ENCODE measurements at places on chromosomes 12 and 14.

DNA sequence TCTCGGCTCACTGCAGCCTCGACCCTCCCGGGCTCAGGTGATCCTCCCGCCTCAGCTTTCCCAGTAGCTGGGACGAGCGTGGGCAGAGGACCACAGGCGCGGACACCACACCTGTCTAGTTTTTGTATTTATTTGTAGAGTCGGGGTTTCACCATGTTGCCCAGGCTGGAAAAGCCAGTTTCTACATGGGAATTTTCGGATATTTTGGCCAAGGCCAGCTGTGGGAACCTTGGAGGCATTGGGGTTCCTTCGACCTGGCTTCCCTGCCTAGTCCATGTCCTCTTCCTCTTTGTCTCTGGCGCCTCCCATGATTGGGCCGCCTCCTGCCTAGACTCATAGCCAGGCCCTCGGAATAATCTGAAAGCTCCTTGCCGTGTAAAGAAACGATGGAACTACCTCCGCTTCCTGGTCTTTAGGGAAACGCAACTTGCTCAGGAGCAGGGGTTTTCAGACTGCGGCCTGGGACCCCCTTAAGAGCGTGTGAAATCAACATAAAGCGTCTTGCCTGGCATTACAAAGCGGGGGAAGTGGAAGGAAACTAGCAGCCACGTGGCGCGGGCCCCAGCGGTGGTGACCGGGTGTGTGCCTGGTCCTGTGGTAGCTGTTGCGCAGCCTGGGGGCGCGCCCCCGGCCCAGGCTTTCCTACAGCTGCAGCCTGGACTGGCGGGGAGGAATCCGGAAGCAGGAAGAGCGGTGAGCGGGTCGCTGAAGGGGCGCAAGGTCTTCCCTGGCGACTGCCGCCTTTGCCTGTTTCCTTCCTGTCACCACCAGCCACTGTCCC, 1.4 kb upstream of the HSP90AA1 start:
- DNase-seq = peak; percentile 55

DNA sequence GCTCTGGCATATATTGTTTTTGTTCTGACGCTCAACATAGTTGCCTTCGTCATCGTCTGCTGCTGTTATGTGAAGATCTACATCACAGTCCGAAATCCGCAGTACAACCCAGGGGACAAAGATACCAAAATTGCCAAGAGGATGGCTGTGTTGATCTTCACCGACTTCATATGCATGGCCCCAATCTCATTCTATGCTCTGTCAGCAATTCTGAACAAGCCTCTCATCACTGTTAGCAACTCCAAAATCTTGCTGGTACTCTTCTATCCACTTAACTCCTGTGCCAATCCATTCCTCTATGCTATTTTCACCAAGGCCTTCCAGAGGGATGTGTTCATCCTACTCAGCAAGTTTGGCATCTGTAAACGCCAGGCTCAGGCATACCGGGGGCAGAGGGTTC, 77.0 kb downstream of the GTF2A1 start:
- DNase-seq = no peak

GRCh38 chr12:124742111-124742510, 121.6 kb downstream of the SCARB1 start:
- no peak for DNase-seq

DNA sequence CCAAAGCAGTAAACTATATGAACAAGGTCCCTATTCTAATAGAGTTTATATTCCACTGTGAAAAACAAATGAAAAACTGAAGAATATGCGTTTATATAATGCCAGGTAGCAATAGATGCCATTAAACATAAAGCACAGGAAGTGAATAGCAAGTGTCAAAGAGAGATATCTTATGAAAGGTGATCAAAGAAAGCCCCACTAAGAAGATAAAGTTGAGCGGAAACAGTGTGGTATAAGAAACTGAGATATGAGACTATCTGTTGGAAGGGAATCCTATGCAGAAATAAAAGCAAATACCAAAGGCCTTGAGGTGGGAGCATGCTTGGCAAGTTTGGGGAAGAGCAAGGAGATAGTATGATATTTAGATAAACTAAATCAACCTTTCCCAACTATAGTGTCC, 123.1 kb upstream of the FAR2 start:
- no peak for DNase-seq

DNA sequence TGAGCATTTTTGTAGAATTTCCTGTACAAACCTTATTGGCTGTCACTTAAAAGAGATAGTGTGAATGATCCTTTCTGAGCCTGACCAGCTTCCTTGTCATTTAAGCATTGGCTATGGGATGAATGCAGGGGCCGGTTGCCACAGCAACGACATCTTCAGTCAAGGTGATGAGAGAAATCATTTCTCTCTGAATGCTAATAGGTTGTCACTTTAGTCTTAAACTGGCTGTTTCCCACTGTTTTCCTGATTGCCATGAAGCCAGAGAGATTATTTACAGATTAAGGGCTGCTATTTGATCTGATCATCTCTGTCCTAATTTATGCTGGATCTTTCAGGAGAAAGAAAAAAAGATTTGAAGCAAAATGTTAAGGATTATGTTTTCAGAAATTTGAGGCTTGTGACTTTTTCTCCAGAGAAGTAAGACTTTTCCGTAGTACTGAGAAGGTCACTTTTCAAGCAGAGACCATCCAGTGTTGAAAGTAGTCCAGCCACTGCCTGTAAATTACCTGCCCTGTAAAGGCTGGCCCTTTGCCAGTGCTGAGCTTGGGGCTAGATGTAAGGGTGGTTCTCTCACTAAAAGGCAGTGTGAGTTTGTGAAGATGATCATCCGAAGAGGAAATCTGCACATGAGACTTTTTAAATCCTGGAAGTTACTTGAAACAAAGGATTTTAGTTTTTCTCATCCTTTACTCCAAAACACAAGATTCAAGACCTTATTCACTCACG, 235.6 kb downstream of the DACT1 start:
- DNase-seq = no peak

DNA sequence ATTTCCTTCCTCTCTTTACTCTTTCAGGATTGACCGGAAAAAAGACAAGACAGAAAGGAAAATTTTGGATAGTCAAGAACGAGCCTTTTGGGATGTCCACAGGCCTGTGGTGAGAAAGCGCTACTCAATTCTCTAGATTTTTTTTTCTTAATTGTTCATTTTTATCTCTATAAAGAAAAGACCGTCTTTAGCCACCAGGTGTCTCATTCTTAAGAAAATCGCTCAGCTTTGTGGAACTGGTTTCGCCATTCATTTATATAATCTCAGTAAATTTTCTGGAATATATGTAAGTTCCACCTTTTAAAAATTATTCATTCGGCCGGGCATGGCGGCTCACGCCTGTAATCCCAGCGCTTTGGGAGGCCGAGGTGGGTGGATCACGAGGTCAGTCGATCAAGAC, 421.1 kb downstream of the DPF3 start:
- DNase-seq = no peak

GRCh38 chr12:104703372-104703771, 246.6 kb downstream of the CHST11 start:
- DNase-seq = no peak

GRCh38 chr12:58087423-58088127, 146.2 kb downstream of the ATP23 start:
- no peak for DNase-seq

DNA sequence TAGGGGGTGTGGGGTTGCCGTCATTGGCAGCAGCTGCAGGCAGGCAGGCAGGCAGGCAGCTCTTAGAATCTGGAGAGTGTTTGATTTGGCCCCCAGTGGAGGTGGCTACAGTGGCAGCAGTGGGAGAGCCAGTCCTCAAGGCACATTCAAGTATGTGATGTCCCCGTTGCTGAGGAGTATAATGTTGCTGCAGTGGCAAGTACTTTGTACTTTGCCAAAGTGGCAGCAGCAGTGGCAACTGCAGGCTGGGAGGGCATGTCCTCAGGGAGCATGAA, 147.1 kb downstream of the PAPOLA start:
- no peak for DNase-seq

- DNase-seq = no peak
These were observed 55.6 kb downstream of the TRMT5 start for GRCh38 chr14:60925286-60925685.

- DNase-seq = no peak
These were observed 4.4 kb upstream of the EIF5 start for GRCh38 chr14:103329401-103330347.

GRCh38 chr12:52416795-52417194, 10.7 kb upstream of the KRT82 start:
- DNase-seq = no peak

- no peak for DNase-seq
These were observed 8.2 kb downstream of the FBXO34 start for GRCh38 chr14:55279384-55279783.

- no peak for DNase-seq
These were observed 176.1 kb downstream of the IPO8 start for GRCh38 chr12:30519535-30519934.

- no peak for DNase-seq
These were observed 50.4 kb downstream of the CHGA start for GRCh38 chr14:92973261-92973797.

DNA sequence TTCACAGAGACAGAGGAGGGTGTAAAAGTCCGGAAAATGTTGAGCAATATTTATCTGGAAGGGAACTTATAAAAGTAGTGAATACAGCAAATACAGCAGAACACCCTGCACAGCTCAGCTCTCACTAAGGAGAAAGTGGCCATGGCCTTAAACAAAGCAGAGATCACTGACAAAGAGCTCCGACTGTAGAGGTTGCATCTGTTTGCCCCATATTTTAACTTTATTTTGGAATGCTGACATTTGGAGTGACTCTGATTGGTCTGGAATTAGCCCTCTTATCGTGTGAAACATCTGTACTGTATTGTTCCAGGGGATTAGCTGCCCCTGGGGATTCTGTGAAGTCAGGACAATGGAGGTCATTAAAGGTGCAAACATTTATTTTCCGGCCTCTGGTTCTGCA, 1275.7 kb upstream of the FLRT2 start:
- DNase-seq = no peak

DNA sequence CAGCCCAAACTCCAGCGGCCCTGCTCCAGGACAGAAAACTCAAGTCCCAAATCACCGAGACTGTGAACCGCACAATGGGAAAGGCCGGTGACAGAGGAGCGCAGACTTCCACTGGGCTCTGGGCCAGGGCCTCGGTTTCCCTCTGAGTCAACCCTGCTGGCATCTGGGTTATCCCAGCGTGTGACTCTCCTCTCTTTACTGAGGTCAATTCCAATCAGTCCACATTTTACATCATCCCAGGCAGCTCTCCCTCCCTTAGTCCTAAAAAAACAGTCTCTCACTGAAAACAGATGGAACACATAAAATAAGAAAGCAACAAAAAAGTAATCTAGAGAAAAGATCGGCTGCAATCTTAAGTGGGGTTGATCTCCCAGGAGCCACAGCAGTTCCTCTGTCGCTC, 36.9 kb downstream of the ITPK1 start:
- no peak for DNase-seq

- no peak for DNase-seq
These were observed 31.4 kb downstream of the FLVCR2 start for GRCh38 chr14:75609606-75610475.

Measured in T-helper 2 cell treated with Interferon-gamma antibody and Interleukin-4, amounts not matched to agents 5 μg/mL and 100 μg/mL, for 36 hours (primary cell).